ENCODE measurements at places on chromosomes 2 and 18.

GRCh38 chr18:68735483-68736343 is 20.8 kb upstream of the TMX3 start:
- H3K36me3 ChIP-seq = no peaks in the 10 kb centered on the region
- H3K27me3 ChIP-seq = no peaks in the 10 kb centered on the region
- no peak overlapping the region for H3K4me3 ChIP-seq
- H3K4me1 ChIP-seq = no peaks in the 10 kb centered on the region

DNA sequence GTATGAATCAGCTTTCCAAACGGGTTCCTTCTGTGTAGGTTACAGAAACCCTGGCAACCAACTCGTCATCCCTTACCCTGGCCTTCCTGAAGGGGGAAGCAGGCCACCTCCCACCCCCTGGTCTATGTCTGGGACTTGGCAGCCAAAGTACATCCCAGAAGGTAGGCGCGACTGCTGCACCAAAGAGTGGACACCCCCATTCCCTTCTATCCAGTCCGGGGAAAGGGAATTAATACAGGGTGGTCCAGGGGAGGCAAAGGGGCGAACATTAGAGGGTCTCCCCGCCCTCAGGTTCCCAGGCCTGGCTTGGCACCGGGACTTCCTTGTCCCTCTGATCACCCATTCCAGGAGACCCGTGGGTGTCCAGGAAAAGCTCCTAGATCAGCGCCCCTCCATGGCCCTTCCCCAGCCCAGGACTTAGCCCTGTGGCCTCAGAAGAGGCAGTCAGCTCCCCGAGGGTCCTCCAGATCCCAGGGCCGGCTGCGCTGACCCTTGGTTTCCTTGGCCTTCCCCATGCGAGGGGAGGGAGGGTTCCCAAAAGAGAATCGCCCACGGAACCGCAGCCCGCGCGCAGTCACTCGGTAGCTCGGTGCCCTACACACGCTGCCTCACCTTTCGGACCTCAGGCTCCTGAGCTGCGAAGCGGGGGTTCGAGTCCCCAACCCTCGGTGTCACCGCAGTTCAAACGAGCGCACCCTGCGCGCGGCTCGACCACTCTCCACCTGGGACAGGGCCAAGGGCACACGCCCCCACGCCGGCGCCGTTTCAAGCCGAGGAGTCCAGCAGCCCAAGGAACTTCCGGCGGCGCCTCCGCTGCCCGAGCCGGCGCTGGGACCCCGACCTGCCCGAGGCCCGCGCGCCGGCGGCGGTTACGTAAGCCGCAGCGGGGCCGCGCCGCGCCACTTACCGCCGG is at the start of gene PER2:
TSS of gene PER2 (minus strand) at position 874 of the 913 bp plus-strand sequence. CDS start 10,674 bp downstream, outside the sequence.
- H3K27ac ChIP-seq = peak within 1 kb of the TSS; percentile 95
- peaks cover 22% of the 10 kb centered on the region for H3K36me3 ChIP-seq
- peak; percentile 20 for DNase-seq
- H3K27me3 ChIP-seq = no peaks in the 10 kb centered on the region

- no peak overlapping the region for H3K27ac ChIP-seq
- DNase-seq = no peak
- peaks cover 3% of the 10 kb centered on the region for H3K36me3 ChIP-seq
- no peaks in the 10 kb centered on the region for H3K4me1 ChIP-seq
- H3K4me3 ChIP-seq = no peak overlapping the region
Observed at GRCh38 chr18:73741946-73742345, 405.7 kb downstream of the FBXO15 start.

- no peak overlapping the region for H3K4me3 ChIP-seq
- H3K27ac ChIP-seq = no peak overlapping the region
- H3K27me3 ChIP-seq = no peaks in the 10 kb centered on the region
- H3K4me1 ChIP-seq = no peaks in the 10 kb centered on the region
Observed at GRCh38 chr2:122749405-122749804, 994.0 kb downstream of the TSN start.

GRCh38 chr2:83233326-83233725 is 1225.8 kb downstream of the SUCLG1 start:
- no peaks in the 10 kb centered on the region for H3K4me1 ChIP-seq
- H3K36me3 ChIP-seq = no peaks in the 10 kb centered on the region
- DNase-seq = no peak
- no peaks in the 10 kb centered on the region for H3K27me3 ChIP-seq
- H3K27ac ChIP-seq = no peak overlapping the region

GRCh38 chr2:134224005-134224404 is 29.9 kb upstream of the MGAT5 start:
- H3K27ac ChIP-seq = no peak overlapping the region
- H3K27me3 ChIP-seq = no peaks in the 10 kb centered on the region
- no peak for DNase-seq
- H3K36me3 ChIP-seq = no peaks in the 10 kb centered on the region
- H3K4me3 ChIP-seq = no peak overlapping the region

DNA sequence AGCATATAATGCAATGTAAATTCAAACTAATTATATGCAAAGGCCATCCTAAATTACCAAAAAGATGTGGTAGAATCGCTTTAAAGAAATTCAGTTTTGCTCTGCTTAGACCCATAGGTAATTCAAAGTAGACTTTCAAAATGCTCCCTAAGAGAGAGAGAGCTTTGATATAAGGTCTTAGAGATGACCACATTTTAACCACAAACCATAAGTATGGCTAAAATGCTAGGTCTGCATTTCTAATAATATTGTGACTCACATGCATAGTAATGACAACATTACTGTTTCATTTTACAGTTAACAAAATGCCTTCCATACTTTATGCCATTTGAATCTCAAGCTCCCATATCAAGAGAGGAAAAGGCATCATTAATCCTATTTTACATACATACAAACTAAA is 144.5 kb downstream of the RAD51AP2 start:
- no peaks in the 10 kb centered on the region for H3K4me1 ChIP-seq
- H3K4me3 ChIP-seq = no peak overlapping the region
- no peak for DNase-seq
- H3K27ac ChIP-seq = no peak overlapping the region
- H3K27me3 ChIP-seq = no peaks in the 10 kb centered on the region

DNA sequence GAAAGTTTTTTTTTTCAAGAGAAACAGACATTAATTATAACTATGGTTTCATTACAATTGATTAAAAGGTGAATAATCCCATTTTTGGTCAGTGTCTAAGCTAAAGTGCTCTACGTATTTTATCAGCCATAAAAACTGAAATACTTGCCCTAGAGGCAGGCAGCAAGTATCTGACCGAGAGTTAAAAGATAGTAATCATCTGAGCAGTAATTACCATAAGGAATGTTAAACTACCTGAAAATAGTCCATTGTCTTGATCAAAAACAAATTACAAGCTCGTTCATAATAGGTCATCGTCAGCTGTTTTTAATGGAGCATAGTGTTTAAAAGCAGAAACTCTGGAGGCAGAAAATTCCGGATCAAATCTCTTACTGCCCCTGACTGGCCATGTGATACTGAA is 105.7 kb upstream of the ZEB2 start:
- peaks cover 22% of the 10 kb centered on the region for H3K27me3 ChIP-seq
- H3K4me1 ChIP-seq = no peaks in the 10 kb centered on the region
- DNase-seq = no peak
- H3K27ac ChIP-seq = no peak overlapping the region

DNA sequence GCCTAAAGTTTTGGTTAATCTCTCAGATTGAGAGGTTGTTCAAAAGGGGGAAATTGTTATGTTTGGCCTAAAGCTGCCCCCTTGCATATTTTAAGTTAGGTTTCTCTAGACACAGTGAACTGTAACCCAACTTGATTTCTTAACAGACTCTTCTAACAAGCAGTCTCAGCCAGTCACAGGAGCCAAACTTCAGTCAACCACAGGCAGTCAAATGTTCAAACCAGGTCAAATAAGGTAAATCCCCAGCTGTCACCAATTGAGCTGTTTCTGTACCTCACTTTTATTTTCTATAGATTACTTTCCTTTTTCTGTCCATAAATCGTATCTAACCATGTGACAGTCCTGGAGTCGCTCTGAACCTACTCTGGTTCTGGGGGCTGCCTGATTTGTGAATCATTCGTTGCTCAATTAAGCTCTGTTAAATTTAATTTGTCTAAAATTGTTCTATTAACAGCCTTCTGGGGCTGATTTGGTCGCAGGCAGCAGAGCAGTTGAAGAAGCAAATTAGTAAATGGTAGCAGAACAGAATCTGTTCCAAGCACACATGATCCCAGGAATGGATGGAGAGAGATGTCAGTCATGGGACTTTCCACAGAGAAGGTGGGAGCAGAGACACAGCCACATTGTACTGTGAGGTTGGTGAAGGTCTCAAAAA is 16.4 kb upstream of the NFU1 start:
- no peak overlapping the region for H3K4me3 ChIP-seq
- no peak for DNase-seq
- no peaks in the 10 kb centered on the region for H3K27me3 ChIP-seq
- peaks cover 4% of the 10 kb centered on the region for H3K36me3 ChIP-seq
- no peak overlapping the region for H3K27ac ChIP-seq
- H3K4me1 ChIP-seq = peaks cover 9% of the 10 kb centered on the region

- H3K36me3 ChIP-seq = no peaks in the 10 kb centered on the region
- H3K4me3 ChIP-seq = no peak overlapping the region
- no peaks in the 10 kb centered on the region for H3K4me1 ChIP-seq
Observed at GRCh38 chr2:207892716-207893402, 123.2 kb upstream of the FZD5 start.

DNA sequence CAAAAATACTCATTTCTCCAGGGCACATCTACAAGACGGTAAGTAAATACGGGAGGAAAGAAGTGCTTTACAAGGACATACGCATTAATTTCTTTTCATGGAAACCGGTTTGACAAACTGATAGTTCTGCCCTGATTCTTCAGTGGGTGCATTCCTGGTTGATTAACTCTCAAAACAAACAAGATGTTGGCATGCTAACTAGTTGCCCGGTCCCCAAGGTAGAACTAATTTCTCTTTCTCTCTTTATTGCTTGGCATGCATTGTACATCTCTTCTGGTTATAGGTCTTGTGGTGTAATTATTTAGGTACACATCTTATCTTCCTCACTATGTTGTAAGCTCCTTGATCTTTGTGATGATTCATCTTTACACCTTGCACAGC is 46.9 kb upstream of the SPATS2L start:
- H3K27me3 ChIP-seq = peaks cover 25% of the 10 kb centered on the region
- H3K4me1 ChIP-seq = no peaks in the 10 kb centered on the region
- H3K36me3 ChIP-seq = no peaks in the 10 kb centered on the region
- no peak for DNase-seq

GRCh38 chr18:74550886-74551285 is 16.6 kb downstream of the CNDP1 start:
- no peaks in the 10 kb centered on the region for H3K4me1 ChIP-seq
- H3K4me3 ChIP-seq = no peak overlapping the region
- no peak for DNase-seq
- peaks cover 21% of the 10 kb centered on the region for H3K27me3 ChIP-seq
- no peak overlapping the region for H3K27ac ChIP-seq
- H3K36me3 ChIP-seq = no peaks in the 10 kb centered on the region

GRCh38 chr18:35490894-35491699 is 6.7 kb downstream of the INO80C start:
- H3K4me1 ChIP-seq = no peaks in the 10 kb centered on the region
- no peaks in the 10 kb centered on the region for H3K27me3 ChIP-seq
- H3K27ac ChIP-seq = peak overlapping the region; percentile 52
- DNase-seq = no peak

- no peak for DNase-seq
- no peaks in the 10 kb centered on the region for H3K36me3 ChIP-seq
- no peak overlapping the region for H3K4me3 ChIP-seq
Observed at GRCh38 chr2:219019436-219019835, 21.9 kb downstream of the CFAP65 start.

DNA sequence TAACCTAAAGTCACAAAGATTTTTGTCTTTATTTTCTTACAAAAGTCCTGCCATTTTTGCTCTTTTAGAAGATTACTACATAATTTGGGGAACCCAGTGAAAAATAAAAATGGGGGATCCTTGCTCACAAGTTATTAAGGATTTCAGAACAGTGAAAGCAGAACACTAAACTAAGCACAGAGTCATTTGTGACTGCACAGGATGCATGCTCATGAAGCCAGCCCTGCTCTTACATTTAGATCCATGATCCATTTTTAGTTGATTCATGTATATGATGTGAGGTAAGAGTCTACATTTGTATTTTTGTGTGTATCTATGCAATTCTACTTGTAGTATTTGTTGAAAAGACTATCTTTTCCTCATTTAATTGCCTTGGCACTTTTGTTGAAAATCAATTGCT is 21.8 kb downstream of the SP140L start:
- H3K4me3 ChIP-seq = peak overlapping the region; percentile 34
- H3K36me3 ChIP-seq = peaks cover 10% of the 10 kb centered on the region
- no peaks in the 10 kb centered on the region for H3K27me3 ChIP-seq
- H3K27ac ChIP-seq = peak overlapping the region; percentile 70
- H3K4me1 ChIP-seq = peaks cover 35% of the 10 kb centered on the region
- no peak for DNase-seq

- H3K27ac ChIP-seq = no peak overlapping the region
- H3K27me3 ChIP-seq = no peaks in the 10 kb centered on the region
- no peak overlapping the region for H3K4me3 ChIP-seq
- DNase-seq = peak; percentile 72
- H3K4me1 ChIP-seq = no peaks in the 10 kb centered on the region
Observed at GRCh38 chr2:20411361-20411894, 35.4 kb upstream of the RHOB start.

DNA sequence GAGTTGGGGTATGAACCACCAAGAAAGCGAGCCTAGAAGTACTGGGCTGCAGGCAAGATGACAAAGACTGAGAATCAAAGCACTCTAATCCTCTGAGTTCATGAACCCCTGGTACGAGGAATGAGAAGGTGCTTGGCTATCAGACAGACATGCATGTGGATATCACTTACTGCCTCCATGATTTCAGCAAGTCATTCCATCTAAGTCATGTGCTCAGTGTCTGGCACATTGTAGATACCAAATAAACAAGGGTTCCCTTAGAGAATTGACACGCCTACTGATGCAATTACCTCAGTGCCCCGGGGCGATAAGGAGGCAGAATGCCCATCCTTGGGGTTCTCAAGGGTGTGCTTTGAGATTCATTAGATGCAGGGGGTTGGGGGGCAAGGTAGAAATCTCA is 125.6 kb upstream of the PKDCC start:
- H3K27ac ChIP-seq = no peak overlapping the region
- H3K27me3 ChIP-seq = no peaks in the 10 kb centered on the region
- H3K4me3 ChIP-seq = no peak overlapping the region
- DNase-seq = no peak
- no peaks in the 10 kb centered on the region for H3K36me3 ChIP-seq

- no peak overlapping the region for H3K4me3 ChIP-seq
- H3K27me3 ChIP-seq = no peaks in the 10 kb centered on the region
- no peak overlapping the region for H3K27ac ChIP-seq
- H3K36me3 ChIP-seq = no peaks in the 10 kb centered on the region
- DNase-seq = no peak
Observed at GRCh38 chr2:107305966-107306365, 420.0 kb upstream of the ST6GAL2 start.

Measured in effector memory CD8-positive, alpha-beta T cell (primary cell).